ENCODE measurements at places on chromosomes 16 and 17.

DNA sequence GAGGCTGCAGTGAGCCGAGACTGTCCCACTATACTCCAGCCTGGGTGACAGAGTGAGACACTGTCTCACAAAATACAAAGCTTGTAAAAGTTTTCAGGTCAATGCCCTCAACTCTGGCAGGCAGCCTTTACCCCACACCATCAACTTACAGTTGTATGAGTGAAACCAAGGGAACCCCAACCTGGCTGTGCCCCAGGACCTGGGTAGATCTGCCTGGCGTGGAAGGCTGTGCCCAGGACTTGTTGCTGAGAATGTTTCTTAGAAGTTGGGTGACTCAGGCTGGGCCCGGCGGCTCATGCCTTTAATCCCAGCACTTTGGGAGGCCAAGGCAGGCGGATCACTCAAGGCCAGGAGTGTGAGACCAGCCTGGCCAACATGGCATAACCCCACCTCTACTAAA, 7.8 kb downstream of the CES3 start:
- DNase-seq, result no peak

DNA sequence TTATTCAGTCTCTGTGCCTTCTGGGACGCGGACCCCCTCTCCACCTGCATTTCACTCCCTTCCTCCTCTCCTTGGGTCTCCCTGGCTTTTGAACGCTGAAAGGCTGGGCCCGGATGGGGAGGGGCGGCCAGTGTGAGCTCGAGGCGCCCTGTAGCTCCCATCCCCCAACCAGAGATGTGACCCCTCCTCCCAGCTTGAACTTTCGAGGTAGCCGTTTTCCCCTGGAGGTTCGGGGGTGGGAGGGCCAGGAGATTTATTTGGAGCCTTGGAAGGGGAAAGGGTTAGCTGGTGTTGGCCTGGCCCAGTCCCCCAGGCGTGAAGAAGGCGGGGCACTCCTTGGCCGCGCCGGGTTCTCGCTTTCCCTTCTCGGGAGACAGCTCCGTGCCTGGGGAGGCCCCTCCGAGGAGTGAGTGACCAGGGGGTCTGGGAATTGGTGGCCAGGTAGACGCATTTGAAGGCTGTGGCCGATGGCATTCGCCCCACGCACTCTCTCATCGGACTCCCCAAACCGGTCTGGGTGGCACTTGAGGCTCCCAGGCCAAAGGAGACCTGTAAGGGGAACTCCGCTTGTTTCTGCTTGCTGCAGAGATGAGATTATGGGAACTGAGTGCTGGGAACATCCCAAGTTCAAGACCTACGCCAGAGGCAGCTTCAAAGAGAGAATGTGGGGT, 942 bp downstream of the LDAF1 start:
- DNase-seq, result no peak

- DNase-seq, result no peak
These were observed 4.3 kb upstream of the NTN1 start for GRCh38 chr17:9016941-9017552.

- no peak for DNase-seq
These were observed 1.8 kb upstream of the ZNRF1 start for GRCh38 chr16:74997042-74997491.

DNA sequence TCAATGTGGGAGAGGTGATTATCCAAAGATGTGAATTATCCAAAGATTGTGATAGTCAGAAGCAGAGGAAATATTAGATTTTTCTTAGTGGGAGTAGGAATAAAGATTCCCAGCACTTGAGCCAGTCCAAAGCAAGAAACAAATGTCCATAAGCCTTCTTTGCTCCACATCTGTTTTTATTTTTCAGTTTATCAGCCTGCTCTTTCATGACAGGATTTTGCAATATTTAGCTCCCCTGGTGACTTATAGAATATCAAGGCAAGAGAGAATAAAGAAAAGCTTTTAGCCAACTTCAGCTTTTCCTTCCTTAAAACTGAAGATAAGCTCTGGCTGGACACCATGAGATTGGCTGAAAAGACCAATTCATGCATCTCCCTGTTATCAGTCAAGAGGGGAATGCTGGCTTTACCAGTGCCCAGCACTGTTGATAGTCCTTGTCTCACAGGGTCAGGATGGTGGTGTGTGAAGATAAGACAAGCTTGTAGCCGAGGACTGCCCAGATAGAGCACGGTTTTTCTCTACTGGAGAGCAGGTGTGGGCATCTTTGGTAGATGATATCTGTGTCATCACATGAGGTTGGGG, 706.5 kb downstream of the KCNJ2 start:
- DNase-seq, result no peak

DNA sequence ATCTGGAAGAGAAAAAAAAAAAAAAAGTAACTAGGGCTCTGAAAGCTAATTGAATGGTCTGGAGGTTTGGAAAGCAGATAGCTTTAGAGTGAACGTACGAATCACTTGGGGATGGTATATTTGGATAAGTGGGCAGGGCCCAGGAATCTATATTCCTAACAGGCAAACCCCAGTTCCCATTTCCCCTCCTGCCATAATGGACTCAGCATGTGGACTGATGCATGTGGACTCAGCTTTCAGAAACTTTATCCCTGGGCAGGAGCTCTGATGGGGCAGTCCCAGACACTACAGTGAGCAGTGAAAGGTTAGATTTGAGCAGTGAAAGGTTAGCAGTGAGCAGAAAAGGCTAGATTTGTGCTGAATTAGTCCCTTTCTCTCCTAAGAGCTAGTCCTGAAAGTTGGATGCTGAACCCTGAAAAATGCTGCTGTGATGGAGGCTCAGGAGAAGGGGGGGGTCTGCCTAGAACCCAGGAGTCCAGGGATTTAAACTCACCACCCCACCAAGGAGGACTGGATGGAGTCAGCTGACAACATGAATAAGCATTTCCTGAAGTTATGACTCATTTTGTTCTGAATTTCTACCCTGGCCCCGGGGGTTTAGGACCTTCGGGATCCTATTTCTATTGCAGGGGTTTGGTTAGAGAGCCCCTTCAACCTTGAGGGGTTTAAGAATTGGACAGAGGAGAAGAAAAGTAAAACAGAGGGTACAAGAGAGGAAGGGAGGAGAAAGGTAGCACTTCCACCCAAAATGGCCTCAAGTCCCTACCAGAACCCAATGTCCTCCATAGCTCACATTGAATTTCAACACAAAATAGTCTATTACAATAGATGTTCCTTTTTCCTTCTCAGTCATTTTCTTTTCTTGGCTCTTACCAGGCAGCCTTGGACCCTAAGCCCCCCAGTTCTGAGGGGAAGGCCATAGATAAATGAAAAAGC, 10.3 kb upstream of the FZD2 start:
- peak; percentile 81 for DNase-seq

- DNase-seq, result peak; percentile 53
These were observed 17.5 kb downstream of the ABHD15 start for GRCh38 chr17:29549177-29549923.
